Cerebellar cortex (tissue), 1 donor: ENCODE measurements at places on chromosomes 3 and 15.

DNA sequence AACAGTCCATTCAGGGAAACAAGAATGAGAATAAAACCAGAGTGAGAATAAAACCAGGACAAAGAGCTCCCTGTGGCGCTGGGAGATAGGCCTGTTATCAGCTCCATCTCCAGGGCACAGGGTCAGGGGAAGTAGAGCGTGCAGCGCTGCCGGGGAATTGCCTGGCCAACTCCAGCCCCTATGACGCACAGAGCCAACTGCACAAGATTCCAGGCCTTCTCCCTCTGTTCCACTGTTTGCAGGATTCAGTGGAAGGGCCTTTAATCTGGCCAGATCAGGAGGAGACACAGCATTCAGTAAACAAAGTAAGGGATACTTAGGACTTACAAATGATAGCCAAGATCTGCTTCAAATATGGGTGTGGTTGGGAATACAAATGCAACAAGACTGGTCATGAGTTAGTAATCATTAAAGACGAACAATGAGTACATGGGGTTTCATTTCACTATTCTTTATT, 49.4 kb downstream of the ITGB5 start:
- peak; percentile 15 for DNase-seq

- peak; percentile 29 for DNase-seq
Measured at GRCh38 chr3:72738752-72739530, 109.3 kb downstream of the SHQ1 start.

GRCh38 chr3:68485051-68485450, 447.3 kb downstream of the TAFA4 start:
- DNase-seq = no peak

GRCh38 chr3:112514527-112515128, 15.4 kb upstream of the BTLA start:
- no peak for DNase-seq

DNA sequence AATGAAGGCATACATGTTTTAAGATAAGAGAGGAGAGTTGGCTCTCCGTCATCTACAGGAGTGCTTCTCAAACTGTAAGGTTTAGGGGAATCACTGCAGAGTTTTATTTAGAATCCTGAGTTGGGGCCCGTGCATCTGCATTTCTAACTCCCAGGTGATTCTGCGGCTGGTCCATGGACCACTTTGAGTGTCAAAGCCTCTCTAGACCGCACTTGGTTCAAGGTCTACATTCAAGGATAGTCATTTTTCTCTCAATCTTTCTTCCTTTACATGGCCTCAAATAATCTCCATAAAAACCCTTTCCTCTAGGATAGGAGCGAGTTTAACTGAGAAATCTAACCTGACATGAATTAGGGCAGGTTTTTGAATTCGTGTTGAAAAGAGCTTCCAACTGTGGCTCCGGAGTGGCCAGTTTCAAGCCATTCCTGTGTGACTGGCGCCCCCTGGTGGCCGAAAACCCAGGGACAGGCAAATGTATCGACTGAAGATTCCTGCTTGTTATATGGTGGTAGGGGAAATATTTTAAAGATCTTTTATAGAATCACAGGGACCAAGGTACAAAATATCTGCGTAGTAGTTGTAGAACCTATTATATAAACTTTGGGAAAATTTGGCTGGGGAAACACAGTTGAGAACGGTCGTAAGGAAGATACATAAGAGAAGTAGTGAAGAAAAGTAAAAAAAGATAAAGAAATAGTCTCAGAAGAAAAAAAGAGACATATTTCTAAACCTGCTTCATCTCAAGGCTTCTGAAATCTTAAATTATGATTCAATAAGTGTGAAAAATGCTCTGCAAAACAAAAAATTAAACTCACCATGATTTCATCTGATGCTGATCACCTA, 11.9 kb downstream of the GABRR3 start:
- peak; percentile 81 for DNase-seq

- no peak for DNase-seq
Measured at GRCh38 chr3:75329476-75330097, 334.5 kb upstream of the FRG2C start.

DNA sequence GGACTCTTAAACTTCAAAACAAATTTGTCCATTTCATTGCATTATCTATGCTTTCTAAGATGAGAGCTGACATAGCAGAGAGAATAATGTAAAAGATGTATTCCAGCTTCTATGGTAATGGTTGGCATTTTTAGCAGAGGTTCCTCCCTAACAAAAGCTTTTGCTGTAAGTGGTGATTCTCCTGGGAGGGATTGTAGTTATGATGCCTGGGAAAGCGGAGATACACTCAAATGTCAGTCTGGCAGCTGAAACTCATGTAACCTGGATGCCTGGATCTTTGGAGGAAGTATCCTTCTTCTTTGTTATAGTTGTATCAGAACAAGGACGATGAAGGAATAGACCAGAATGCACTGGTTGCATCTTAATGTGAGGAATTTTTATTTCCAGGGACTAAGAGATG, 7.5 kb downstream of the CHL1 start:
- DNase-seq = no peak

GRCh38 chr15:97520689-97521088, 439.8 kb upstream of the ARRDC4 start:
- no peak for DNase-seq

- no peak for DNase-seq
Measured at GRCh38 chr3:32303399-32303747, 64.9 kb downstream of the CMTM8 start.

DNA sequence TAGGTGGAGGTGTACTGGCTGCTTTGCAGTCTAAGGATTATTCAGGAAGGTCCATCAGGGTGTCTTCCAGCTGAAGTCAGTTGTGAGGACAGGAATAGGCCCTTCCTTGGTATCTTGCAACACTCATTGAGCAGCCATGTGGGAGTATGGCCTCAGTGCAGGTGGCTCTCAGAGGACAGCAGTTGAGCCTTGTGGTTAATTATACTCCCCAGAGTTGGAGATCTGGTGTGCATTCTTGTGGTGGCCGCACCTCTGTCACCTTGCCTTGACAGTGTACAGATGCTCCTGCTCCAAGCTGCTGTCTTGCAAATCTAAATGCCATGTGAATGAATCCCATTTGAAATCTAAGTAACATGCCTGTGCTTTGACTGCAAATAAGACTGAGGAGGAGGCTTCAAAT, 339.9 kb upstream of the BCHE start:
- DNase-seq = no peak

GRCh38 chr3:194364652-194365434, 4.7 kb downstream of the LRRC15 start:
- no peak for DNase-seq

DNA sequence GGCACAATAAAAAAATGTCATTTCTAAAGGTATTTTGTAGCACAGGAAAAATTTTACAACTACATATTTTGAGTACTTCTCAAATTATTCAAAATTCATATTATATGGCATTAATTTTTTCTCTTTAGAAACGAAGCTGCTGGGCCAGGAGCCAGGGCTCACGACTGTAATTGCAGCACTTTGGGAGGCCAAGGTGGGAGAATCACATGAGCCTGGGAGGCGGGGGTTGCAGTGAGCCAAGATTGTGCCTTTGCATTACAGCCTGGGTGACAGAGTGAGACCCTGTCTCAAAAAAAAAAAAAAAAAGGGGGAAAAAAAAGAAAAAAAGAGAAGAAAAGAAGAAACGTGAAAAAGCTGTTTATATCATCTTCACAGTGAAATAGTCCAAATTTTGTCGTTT, 62.0 kb downstream of the CADM2 start:
- DNase-seq = no peak

- no peak for DNase-seq
Measured at GRCh38 chr3:187920030-187920429, 174.8 kb upstream of the BCL6 start.

DNA sequence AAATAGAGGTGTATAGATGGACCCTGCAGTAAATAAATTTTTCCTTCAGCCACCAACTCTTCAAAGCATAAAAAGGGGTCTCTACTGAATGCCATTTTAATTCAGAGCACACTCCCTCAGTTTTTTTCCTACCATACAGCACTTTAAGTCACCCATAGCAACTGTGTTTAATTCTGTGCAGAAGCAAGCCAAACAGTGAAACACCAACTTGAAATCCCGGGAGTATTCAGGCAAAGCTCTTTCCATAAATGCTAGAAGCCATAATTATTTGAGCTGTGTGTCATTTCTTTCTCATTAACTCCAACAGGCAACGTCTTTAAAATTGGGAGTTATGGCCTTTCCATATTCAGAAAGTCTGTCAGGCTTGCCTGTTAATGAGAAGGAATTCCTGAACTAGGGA, 562.1 kb downstream of the GRM7 start:
- no peak for DNase-seq

DNA sequence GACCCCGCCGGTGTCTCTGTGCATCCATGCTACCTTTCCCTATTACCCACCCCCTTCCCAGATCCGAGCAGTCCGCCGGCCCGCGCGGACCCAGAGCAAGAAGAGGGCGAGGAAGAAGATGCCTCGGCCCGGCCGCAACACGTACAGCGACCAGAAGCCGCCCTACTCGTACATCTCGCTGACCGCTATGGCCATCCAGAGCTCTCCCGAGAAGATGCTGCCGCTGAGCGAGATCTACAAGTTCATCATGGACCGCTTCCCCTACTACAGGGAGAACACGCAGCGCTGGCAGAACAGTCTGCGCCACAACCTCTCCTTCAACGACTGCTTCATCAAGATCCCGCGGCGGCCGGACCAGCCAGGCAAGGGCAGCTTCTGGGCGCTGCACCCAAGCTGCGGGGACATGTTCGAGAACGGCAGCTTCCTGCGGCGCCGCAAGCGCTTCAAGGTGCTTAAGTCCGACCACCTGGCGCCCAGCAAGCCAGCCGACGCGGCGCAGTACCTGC, 788 bp downstream of the FOXB1 start:
- DNase-seq = no peak

- DNase-seq = no peak
Measured at GRCh38 chr15:87689716-87690115, 566.8 kb downstream of the NTRK3 start.

DNA sequence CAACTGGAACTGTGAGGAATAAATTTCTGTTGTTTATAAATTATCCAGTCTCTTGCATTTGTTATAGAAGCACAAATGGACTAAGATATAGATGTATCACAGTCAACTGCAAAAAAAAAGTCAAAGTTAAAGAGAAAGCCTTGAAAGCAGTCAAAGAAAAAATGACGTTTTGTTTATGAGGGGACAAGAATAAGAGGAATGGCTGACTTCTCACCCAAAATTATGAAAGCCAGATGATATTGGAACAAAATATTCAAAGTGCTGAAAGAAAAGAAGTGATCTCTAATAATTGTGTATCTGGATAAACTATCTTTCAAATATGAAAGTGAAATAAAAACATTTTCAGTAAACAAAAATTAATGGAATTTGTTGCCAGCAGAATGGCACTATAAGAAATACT, 171.8 kb upstream of the IGF1R start:
- no peak for DNase-seq

DNA sequence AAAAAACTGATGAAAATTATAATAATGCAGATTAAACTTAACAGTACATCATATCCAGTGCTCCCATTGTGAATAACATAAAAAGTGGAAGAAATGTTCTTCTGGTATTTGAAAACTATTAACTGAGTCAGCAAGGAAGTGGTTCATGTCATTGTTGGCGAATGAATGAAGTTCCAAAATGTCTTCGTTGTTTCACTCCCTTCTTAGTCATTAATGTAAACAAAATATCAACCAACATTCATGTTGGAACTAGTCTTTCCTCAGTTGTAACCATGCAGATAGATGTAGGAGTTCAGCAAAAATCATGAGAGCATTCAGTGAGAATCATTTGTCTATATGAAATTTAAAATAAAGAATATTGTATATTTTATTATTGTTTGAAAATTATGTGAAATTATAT, 44.1 kb upstream of the ICE2 start:
- DNase-seq = no peak

DNA sequence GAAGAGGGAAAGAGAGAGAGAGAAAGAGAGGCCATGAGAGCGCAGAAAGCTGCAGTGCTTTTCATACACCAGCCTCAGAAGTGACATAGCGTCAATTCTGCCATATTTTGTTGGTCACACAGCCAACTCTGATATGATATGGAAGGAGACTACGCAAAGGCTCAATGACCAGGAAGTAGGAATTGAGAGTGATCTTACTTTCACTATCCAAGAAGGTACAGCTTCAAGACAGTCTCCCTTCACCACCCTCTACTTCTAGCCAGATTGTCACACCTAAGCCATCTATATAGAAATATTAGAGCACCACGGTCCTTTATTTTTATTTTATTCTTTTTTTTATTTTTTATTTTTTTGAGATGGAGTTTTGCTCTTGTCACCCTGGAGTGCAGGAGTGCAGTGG, 21.1 kb downstream of the PARP15 start:
- no peak for DNase-seq

DNA sequence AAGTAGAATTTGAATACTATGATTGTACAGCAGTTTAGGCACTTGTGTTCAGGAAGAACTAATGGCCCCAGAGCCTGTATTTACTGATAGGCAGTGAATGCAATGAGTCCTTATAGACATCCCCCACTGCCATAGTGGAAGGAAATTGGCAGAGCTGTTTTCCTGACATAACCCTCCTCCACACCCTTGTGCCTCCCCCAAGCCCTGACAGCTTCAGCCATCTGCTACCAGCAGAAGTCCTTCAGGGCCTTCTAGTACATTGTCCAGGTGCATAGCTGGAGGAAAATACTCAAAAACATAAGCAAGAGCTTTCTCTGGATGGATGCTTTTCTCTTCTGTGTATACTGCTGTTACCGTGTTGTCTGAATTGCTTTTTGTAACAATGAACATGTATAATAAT, 20.6 kb downstream of the ARHGAP31 start:
- no peak for DNase-seq

DNA sequence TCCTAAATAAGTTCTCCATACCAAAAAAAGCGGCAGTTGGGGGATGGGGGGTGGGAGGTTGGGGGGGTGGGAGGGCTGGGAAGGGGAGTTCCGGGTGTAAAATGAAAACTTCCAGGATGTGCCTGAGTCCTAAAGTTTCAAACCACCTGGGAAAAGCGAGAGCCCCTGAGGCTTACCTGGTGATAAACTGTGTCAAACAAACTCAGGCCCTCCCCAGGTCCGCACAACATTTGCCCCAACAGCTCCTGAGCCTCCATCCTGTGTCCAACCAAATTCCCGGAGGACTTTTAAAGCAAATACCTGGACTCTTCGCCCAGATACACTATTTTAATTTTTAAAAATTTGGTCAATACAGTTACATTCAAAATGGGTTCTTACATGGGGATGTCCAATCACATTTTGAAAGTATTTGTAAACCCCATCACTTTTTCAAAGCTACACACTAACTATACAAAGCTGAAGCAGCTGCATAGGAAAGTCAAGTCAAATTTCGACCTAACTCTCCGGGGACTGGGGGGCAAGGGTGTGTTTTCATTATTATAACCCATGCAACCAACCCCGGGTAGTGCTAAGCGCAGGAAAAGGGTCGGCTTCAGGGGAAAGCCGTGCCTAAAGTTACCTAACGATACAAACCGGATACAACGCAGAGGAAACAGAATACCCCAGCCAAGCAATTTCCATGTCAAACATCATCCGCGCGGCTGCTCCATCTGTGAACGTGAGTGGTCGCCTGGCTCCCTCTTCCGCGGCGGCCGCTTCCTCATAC, 685 bp upstream of the FOXB1 start:
- no peak for DNase-seq

DNA sequence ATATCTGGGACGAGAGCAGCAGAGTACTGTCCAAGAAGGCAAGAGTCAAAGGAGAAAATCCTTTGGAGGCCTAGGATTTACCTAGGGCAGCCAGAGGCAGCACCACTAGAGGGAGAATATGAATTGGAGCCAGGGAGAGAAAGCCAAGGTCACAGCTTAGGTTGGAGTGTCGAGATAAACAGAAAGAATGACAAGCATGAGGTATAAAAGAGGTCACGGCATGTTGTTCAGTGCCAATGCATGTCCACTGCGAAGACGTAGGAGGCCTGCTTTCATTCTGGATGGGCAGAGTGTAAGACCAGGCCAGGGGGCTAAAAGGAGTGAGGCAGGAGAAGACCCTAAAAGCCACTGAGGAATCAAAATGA, 47.2 kb downstream of the THBS1 start:
- DNase-seq = no peak
